ENCODE measurements at places on chromosomes 7 and 10.

DNA sequence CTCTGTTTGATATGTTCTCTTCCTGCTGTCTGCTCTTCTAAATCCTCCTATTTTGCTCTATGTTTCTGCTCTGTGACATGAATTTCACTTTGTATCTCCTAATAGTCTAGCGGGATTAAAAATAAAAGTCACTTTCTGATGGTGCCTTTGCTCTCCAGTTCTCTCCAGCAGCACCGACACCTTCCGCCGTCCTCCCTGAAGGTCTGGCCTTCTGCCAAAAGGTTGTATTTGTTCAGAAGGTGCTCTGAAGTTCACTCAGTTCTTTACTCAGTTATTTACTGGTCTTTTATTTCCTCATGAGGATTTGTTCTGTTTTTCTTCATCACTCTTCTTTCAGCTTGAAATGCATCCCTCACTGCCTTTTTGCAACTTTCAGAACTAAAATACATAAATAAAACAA is 11.2 kb upstream of the EPHA1 start:
- DNase-seq, result no peak

DNA sequence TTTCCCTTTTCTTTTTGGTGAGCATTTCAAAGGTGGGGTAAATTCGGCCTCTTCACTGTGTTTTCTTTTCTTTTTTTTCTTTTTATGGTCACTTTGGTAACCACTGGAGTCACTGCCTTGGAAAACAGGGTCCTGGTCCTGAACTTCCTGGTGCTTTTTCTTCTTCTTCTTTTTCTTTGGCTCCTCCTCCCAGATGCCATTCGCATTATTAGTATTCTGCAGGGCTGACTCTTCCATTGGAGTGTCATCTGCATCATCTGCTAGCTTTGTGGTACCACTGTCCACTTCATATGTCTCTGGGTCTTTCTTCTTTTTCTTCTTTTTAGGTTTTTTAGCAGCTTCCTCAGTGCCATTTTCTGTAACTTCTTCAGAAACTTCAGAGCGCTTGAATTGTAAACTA is 10.5 kb downstream of the POLR1F start:
- DNase-seq, result no peak

GRCh38 chr7:36684954-36685353 is 39.3 kb downstream of the AOAH start:
- DNase-seq, result no peak

GRCh38 chr7:28155019-28155660 is 25.5 kb downstream of the JAZF1 start:
- DNase-seq, result peak; percentile 42

DNA sequence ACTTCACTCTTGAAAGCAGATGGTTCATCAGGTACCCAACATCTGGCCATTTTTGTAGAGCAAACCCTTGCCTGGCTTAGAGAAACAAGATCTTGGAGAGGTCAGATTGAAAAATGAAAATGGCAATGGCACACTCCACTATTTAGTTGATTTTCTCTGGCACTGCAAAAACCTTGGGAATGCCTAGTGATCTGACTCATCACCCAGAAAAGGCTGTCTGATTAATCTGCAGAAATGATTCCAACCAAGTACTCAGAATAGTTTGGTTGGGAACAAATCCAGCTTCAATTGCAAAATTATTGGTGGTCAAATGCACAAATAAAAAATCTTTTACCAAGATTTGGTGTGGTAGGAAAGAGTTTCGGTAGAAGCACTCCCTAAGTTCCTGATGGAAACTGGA is 351.2 kb downstream of the PHTF2 start:
- DNase-seq, result no peak

DNA sequence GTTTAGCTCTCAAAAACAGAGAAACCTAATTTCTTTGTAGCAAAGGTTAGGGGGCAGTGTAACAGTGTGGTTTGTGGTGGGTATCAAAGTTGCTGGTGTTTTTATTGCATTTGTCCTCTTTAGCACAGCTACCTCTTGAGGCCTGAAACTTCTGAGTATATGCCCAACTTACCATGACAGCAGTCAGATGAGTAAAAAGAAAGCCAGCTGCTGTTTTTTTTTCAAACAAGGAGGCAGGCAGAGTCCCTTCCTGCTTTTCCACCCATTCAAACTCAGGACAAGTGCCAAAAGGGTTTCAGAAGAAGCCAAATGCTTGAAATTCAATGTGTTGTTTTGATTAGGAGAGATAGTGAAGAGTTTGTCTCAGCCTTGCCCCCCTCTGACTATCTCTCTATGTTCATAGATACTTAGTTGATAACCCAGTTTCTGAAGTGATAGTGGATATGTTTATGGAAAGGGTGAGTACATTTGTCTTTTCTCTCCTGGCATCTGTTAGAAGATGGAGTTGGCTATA is 23.1 kb downstream of the GBF1 start:
- DNase-seq, result no peak

- DNase-seq, result no peak
Measured at GRCh38 chr10:86372119-86372783, 5.7 kb upstream of the GRID1 start.

DNA sequence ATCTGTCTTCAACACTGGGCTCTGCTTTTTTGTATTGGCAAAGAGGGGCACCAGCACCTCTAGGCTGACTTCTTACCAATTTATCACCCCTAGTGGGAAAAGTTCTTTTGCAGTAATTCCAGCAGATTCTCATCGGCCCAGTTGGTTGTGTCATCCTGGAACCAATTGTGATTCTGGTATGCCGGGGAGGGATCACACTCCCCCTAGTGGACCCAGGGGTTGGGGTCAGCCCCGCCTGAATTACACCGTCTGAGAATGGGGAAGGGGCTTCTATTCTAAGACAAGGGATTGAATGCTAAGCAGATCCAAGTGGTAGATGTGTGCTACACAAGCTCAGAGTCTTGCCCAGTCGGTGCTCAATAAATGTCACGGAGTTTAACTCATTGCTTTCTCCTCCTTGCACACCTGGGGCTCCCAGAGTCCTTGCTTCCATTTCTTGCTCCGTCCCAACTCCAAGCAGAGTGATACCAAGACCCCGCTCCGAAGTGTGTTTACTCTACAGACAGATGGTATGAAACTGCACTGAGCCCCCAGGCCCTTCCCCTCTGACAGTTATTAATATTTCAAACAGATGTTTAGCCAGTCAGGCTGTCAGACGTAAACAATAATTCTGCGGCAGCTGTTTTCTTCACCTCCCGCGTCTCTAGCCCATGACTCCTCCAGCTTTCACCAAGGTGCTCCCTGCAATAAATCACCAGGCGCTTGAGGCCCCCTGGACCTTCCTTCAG is 71.9 kb downstream of the C10orf105 start:
- DNase-seq, result no peak

DNA sequence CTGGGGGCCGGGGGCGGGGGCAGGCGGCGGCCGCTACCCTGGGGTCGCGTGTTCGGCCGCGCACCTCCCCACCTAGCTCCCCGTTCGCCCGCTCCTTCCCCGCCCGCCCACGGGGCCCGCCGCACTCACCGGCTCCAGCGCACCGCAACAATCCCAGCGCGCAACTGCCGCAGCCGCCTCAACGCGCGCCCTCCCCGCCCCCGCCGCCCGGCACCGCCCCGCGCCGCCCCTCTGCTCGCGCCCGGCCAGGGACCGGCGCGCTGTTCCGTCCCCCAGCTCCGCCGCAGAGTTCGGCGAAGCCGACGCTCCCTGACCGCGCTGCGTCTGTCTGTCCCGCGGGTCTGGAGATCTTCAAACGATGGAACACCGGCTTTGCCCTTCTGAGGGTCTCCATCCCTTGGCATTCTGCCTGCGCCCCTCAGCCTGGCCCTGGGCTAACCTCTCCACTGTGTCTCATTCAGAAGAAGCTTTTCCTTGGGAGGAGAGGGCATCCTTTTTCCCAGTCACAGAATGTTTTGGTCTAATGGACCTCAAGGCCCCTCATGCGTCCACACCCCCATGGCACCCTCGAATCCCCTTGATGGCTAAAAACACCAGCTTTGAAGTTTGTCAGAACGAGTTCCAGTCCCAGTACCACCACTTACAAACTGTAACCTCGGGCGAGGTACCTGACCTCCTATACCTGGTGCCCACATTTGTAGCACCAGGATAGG is at the start of gene NT5C2:
Gene NT5C2, minus strand, starts transcription at position 166 of the 713 bp plus-strand sequence. CDS start 18,314 bp downstream, outside the sequence.
- peak; percentile 70 for DNase-seq

DNA sequence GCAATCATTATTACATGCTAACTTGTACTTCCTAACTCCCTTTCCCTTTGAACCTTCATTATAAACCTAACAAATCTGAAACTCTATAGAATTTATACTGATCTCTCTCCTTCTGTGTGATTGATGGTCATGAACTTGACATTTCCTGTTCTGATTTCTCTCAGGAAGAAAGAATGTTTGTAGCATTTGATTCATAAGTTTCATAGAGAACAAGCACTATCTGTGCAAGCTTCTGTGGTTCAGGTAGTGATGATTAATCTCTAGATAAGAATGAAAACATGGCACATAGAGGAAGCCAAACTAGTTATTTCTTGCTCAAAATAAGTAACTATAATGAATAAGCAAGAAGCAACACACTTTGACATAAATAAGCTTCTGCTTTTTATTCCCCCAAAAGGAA is 34.2 kb downstream of the TFPI2 start:
- DNase-seq, result no peak

DNA sequence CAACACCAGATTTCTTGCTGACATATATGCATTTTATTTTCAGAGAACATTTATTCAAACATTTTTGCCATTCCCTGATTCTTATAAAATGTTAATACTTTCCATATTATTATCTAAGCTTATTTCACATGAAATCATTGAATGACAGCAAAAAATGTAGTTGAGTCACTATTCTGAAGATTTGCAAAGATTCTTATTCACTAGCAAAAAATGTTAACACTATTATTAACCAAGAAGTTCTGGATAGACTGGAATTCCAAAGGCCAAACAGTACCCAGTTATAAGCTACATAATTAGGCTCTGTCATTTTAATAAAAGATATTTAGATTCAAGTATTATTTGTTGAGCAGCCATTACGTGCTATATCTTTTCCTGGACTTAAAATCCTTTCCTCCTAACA is 4.3 kb downstream of the GSTO2 start:
- no peak for DNase-seq

DNA sequence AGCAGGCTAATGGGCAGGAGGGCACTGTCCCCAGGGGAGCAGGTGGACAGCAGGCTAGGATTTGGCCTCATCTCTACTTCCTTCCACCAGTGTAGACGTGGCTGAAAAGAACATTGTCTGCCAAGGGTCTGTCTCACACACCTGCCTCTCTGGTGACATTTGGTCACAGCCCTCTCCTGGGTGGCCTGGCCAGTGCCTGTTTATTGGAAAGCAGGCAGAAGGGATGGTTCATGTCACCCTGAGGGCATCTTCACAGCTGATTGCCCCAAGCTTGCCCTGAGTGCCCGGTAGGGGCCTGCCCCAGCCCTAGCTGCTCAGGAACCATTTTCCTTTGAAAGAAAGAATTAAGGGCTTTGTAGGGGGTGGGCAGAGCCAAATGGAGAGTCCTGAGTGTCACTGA is 138.7 kb downstream of the C10orf105 start:
- DNase-seq, result no peak

DNA sequence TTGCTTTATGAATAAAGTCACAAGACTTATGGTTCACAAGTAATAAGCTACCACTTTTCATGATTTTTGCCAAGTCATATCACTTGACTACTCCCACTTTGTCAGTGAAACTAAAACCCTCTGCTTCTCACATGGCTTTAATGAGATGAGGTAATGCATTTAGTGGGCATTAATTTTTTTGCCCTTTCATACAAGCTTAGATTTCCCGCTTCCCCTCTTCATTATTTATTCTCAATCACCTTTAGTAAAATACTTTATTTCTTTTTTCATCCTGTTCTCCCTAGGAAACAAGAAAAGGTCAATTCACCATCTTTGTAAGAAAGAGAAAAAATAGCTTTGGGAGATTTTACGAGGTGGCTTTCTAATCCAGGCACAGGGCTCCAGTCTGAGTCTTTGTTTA is 109.6 kb upstream of the STARD3NL start:
- no peak for DNase-seq

GRCh38 chr10:123086281-123086680 is 49.5 kb upstream of the HMX3 start:
- DNase-seq, result no peak

DNA sequence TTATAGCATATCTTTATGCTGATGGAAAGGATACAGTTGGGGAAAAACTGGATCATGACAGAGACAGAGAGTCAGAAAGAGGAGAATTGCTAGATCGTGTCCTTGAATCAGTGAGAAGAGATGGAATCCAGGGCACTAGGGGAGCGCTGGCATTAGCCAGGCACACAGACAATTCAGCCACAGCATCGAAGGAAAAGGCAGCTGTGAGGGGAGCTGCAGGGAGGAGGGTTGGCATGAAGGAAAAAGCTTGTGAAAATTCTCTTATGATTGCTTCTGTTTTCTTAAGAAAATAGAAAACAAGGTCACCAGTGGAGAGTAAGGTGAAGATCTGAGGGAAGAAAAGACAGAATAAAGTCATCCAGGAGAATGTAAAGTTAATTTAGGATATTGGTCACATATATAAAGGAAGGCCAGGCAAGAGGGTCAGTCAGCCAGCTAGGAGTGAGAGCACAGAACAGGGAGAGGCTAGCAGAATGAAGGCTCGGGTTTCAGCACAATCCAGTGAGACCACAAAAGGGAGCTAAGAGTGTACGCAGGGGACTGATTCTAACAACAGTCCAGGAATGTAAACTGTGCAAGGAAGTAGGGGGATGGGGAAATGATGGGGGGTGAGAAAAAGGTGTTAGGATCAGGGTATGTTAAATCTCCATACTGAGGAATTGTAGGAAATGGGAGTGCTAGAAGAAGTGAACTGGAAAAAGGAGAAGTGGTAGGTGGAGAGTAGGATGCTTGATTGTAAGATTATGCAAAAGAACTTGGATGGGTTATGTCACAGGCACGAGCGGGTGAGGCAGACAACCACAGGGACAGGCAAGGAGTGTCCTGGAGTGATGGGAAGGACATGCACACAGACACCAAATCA is 112.0 kb downstream of the RNF32 start:
- no peak for DNase-seq

DNA sequence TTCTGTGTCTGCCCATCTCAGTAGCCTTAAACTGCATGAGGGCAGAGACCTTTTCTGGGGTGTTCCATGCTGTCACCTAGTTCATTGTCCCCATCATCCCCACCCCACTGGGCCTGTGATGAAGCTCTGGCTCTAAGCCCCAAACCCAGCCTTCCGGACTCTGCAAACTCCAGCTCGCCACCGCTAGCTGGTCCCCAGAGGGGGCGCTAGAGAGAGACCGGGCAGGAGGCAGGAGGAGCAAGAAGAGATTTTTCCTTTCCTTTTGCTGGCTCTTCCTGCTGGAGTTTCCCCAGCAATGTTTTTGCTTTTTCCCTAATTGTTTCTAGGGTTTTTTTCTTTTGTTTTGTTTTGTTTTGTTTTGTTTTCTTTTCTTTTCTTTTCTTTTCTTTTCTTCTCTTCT is 234.4 kb downstream of the TEX36 start:
- DNase-seq, result no peak

- no peak for DNase-seq
Measured at GRCh38 chr10:96666741-96667140, 53.6 kb downstream of the PIK3AP1 start.

- peak; percentile 1 for DNase-seq
Measured at GRCh38 chr10:118459642-118460193, 117.6 kb upstream of the FAM204A start.
